Cardiac muscle cell (in vitro differentiated cells and primary cell): ENCODE measurements at places on chromosomes 12 and 14. TPM values are rescaled to one million over a fixed set of nuclear protein-coding genes. Genes with fewer than 3 reads are reported as not detected.

The TNFRSF1A gene
- 32.8 and 33.3 TPM in 2 replicates for total RNA-seq

DNA sequence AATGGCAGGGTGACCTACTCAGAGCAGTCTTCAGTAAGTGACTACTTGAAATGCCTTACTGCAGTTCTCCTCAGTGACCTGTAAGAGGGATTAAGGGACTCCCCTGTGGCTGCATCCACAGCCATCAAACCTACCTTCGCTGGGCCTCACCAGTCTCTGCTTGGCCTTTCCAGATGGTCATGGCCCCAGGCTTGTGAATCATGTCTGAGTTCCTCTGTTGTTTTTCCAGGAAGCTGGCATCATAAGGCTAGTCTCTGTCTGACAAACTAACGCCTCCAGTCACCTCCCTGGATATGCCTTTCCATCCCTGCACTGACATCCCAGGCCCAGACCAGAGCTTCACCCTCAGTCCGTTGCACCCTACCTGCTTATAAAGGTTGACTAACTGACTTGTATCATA, 14.0 kb downstream of the RNASE2 start:
- no peaks in the 10 kb centered on the region for H3K36me3 ChIP-seq
- peaks cover 6% of the 10 kb centered on the region for H3K27me3 ChIP-seq
- H3K4me1 ChIP-seq, result peaks cover 3% of the 10 kb centered on the region
- H3K4me3 ChIP-seq, result no peak overlapping the region

GRCh38 chr12:128326406-128326805, 59.4 kb downstream of the TMEM132C start:
- no peak overlapping the region for H3K4me3 ChIP-seq
- DNase-seq, result no peak
- no peaks in the 10 kb centered on the region for H3K36me3 ChIP-seq
- H3K27ac ChIP-seq, result no peak overlapping the region
- no peaks in the 10 kb centered on the region for H3K4me1 ChIP-seq

- no peaks in the 10 kb centered on the region for H3K27me3 ChIP-seq
- no peak for DNase-seq
- H3K36me3 ChIP-seq, result no peaks in the 10 kb centered on the region
- H3K4me1 ChIP-seq, result no peaks in the 10 kb centered on the region
- no peak overlapping the region for H3K4me3 ChIP-seq
These were observed 91.1 kb downstream of the PLXNC1 start for GRCh38 chr12:94239332-94239993.

The KRT80 gene
- total RNA-seq, result not detected in 2 replicates

The ADSS1 gene
- total RNA-seq, result 53.8 and 63.8 TPM in 2 replicates

- DNase-seq, result peak; percentile 59
- no peak overlapping the region for H3K4me3 ChIP-seq
- H3K4me1 ChIP-seq, result peaks cover 53% of the 10 kb centered on the region
- peak overlapping the region; percentile 96 for H3K27ac ChIP-seq
- H3K27me3 ChIP-seq, result no peaks in the 10 kb centered on the region
These were observed 54.4 kb downstream of the SPPL3 start for GRCh38 chr12:120849765-120850164.

GRCh38 chr12:55830601-55831446, 1.4 kb upstream of the DNAJC14 start:
- DNase-seq, result peak; percentile 68
- peak overlapping the region; percentile 97 for H3K27ac ChIP-seq
- no peaks in the 10 kb centered on the region for H3K4me1 ChIP-seq
- no peaks in the 10 kb centered on the region for H3K36me3 ChIP-seq

The SIX1 gene
- 0.12 and 1.8 TPM in 2 replicates for total RNA-seq

- no peak overlapping the region for H3K27ac ChIP-seq
- no peak overlapping the region for H3K4me3 ChIP-seq
These were observed 43.3 kb downstream of the IQSEC3 start for GRCh38 chr12:109872-110271.

GRCh38 chr12:69396041-69396440, 36.5 kb downstream of the YEATS4 start:
- no peaks in the 10 kb centered on the region for H3K27me3 ChIP-seq
- DNase-seq, result no peak
- no peaks in the 10 kb centered on the region for H3K36me3 ChIP-seq
- no peak overlapping the region for H3K4me3 ChIP-seq

DNA sequence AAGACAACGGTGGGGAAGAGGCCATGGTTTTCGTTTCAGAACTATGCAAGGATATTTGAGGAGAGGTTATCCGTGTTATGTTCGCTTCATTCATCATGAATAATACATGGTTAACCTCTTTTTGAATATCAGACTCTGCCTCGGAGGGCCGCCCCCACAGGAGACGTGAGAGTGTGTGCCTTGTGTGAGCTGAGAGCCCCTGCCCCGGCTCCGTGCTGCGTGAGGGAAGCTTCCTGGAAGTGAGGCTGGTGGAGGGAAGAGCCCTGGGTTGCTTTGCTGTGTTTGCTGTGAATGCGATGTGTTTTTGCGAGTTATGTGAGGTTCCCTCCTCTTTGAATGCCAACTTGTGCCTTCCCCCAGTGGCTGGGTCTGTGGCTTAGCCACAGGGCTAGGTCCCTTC, 146.0 kb upstream of the RTL1 start:
- H3K4me1 ChIP-seq, result no peaks in the 10 kb centered on the region
- DNase-seq, result no peak
- no peaks in the 10 kb centered on the region for H3K36me3 ChIP-seq
- H3K27me3 ChIP-seq, result no peaks in the 10 kb centered on the region
- no peak overlapping the region for H3K4me3 ChIP-seq
- H3K27ac ChIP-seq, result no peak overlapping the region

DNA sequence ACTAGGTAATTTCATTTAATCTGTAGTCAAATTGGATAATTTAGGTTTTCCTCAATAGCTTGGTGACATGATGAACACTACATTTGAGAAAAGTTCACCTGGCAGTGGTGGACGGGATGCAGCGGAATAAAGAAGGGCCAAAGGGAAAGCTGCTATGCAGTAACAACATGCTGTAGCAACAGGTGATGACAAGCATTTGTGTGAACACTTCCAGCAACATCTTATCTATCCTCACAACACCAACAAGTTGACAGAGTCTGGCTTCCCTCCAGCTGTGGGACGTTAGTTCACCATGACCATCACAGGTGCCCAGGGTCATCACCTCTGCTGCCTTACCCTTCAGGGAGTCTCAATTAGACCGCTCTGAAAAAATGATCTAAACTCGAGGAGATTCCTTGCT, 8.3 kb downstream of the DBX2 start:
- peaks cover 6% of the 10 kb centered on the region for H3K4me1 ChIP-seq
- H3K27ac ChIP-seq, result no peak overlapping the region
- peaks cover 42% of the 10 kb centered on the region for H3K27me3 ChIP-seq
- H3K36me3 ChIP-seq, result no peaks in the 10 kb centered on the region
- DNase-seq, result peak; percentile 74
- no peak overlapping the region for H3K4me3 ChIP-seq
